Epithelial cell of umbilical artery (primary cell): ENCODE measurements at places on chromosomes 3 and 15. TPM values are rescaled to one million over a fixed set of nuclear protein-coding genes. Genes with fewer than 3 reads are reported as not detected.

MYL3 gene
- total RNA-seq = not detected in 2 replicates

MAP3K13 gene
- total RNA-seq = 19.5 and 24.5 TPM in 2 replicates

MOBP gene
- total RNA-seq = not detected in 2 replicates

ITIH1 gene
- not detected in 2 replicates for total RNA-seq

TRIM42 gene
- not detected in 2 replicates for total RNA-seq

TMEM266 gene
- total RNA-seq = under 0.01 TPM in 1 of 2 replicates, not detected in the other

MORC1 gene
- total RNA-seq = not detected in 2 replicates

EHD4 gene
- total RNA-seq = 127 and 135 TPM in 2 replicates

NR2E3 gene
- total RNA-seq = 0.15 and 0.32 TPM in 2 replicates

TATDN2 gene
- total RNA-seq = 8.4 and 10.0 TPM in 2 replicates

PGBD4 gene
- total RNA-seq = 0.65 and 1.4 TPM in 2 replicates

SLC28A1 gene
- not detected in 2 replicates for total RNA-seq
